Activated naive CD8-positive, alpha-beta T cell treated with anti-CD3 and anti-CD28 coated beads for 36 hours (primary cell): ENCODE measurements at places on chromosomes 7 and 10.
A peak's percentile ranks its signal among the peaks of the same experiment; 100 is the strongest.

DNA sequence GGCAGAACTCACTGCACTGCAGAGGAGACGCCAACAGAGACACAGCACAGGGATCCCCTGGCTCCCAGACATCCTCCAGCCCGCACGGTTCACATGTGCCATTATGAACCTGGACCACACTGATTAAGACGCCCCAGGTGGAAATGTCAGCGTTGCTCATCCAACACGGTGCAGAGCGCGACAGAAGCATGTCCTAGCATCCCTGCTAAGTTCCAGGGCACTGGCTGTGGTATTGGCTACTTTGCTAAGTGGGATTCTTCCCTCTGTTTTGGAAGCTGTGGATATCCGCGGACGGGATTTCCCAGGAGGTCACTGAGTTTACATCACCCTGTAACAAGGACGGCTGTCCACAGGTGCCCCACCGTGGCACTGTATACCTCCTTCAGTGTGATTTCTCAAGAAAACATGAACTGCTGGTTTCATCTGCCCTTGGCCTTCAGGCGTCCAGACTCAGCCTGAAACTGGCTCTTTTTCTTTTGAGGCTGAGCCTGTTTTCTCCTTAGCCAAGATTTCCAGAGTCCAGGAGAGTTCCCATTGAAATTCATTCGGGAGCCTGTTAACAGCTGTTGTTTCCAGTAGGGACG lies 324.0 kb downstream of the WDR37 start:
- no peak for DNase-seq

GRCh38 chr7:24917510-24918239 lies 62.3 kb downstream of the OSBPL3 start:
- no peak for DNase-seq

DNA sequence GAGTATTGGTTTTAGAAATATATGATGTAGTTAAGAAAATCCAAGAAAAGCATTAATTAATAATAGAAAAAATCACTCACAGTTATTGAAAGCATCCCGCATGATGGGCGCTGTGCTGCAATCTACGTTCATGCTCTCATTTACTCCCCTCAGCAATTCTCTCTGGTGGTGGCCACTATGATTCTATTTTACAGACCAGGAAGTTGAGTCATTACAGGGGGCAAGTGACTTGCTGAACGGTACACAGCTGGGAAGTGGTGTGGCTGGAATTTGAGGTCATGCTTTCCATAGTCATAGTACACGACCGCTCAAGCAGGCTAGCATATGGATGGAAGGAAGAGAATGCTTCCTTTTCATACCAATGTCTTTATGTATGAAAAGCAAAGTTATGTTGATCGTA lies 117.4 kb downstream of the TES start:
- no peak for DNase-seq

DNA sequence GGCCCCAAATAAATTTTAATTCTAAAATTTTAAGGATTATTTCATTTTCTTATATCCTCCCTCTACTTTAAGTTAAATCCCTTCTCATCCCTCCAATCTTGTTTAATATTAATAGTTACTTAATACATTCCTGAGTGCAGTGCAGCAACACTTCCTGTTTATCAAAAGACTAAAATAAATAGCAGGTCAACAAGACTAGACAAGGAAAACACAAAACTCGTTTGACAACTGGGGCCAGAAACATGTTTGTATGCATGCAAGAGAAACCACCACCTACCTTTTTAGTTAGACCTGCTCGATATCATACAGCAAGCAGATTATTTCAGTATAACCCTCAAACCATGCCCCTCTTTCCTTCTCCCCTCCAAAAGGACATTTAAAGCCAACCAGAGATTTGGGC lies 95.8 kb downstream of the PARD3 start:
- no peak for DNase-seq

DNA sequence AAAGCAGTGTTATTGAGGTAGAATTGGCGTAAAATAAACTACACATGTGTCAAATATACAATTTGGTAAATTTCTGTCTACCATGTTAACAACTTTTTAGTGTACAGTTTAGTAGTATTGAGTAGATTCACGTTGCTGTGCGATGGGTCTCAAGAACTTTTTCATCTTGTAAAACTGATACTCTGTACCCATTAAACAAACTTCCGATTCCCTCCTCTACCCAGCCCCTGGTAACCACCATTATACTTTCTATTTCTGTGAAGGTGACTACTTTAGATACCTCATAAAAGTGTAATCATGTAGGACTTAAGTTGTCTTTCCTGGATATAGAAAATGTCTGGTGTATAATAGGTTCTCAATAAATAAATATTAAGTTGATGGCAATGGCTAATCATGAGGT lies 408.5 kb upstream of the POT1 start:
- no peak for DNase-seq

GRCh38 chr10:29873941-29874484 lies 185.4 kb downstream of the JCAD start:
- DNase-seq: no peak

DNA sequence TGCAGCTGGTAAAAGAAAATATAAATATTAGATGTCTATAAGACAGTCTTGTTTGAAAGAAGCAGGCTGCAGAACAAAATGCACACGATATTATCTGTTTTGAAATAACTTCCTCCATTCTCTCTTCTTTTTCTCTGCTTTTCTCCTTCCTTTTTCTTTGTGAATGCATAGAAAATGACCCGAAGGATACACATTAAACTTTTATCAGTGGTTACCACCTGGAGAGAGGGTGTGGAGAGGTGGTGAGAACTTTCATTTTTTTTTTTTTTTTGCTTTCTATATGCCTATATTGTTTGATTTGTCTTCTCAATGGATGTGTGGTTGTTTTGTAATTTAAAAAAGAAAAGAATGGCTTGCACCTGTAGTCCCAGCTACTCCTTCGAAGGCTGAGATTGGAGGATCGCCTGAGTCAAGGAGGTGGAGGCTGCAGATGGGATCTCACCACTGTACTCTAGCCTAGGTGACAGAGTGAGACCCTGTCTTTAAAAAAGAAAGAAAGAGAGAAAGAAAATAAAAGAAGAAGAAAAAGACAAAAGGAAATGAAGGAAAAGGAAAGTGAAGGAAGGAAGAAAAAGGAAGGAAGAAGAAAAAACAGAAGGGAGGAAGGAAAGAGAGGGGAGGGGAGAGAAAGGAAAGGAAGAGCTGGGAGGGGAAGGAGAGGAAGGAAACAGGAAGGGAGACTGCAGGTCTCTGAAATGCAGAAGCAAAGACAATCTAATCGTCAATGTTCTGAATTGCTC lies 64.4 kb downstream of the SAMD9 start:
- no peak for DNase-seq

GRCh38 chr10:115026746-115027140 lies 66.4 kb upstream of the ATRNL1 start:
- DNase-seq: no peak

DNA sequence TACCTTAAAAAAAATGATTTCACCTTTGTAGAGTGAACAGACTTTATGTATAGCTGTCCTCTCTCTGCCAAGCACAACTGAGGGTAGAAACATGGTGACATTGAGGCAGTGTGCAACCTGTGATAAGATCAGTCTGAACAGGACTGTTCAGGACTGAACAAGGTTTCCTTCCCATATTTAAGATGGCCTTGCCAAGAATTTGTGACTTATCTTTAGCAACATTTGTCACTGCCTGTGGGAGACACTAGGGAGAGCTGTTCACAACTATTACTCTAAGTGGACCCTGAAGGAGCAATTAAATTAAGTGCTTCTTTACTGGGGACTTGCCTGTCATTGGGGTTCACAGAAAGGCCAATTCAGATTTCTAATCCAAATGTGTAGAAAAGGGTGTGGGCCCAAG lies 6.7 kb downstream of the OR13A1 start:
- DNase-seq: no peak

DNA sequence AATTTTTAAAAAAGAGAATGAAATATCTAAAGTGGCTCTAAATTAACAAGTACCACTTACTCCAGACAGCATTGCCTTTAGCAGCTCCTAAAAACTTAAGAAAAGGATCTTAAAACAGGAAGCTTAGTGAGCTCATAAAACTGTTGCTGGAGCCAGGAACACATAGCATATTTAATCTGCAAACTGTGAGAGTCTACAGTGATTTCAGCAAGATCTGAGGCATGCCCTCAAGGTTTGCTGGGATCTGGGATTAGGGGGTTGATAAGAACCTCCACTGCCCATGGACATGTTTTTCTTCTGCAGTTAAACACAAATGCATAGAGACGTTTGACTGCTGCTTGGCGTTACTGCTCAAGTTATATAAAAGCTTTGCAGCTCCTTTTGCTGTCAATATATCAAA lies 3.8 kb downstream of the GLI3 start:
- DNase-seq: no peak

- no peak for DNase-seq
These were observed 13.9 kb downstream of the RHBDD2 start for GRCh38 chr7:75892634-75893272.

DNA sequence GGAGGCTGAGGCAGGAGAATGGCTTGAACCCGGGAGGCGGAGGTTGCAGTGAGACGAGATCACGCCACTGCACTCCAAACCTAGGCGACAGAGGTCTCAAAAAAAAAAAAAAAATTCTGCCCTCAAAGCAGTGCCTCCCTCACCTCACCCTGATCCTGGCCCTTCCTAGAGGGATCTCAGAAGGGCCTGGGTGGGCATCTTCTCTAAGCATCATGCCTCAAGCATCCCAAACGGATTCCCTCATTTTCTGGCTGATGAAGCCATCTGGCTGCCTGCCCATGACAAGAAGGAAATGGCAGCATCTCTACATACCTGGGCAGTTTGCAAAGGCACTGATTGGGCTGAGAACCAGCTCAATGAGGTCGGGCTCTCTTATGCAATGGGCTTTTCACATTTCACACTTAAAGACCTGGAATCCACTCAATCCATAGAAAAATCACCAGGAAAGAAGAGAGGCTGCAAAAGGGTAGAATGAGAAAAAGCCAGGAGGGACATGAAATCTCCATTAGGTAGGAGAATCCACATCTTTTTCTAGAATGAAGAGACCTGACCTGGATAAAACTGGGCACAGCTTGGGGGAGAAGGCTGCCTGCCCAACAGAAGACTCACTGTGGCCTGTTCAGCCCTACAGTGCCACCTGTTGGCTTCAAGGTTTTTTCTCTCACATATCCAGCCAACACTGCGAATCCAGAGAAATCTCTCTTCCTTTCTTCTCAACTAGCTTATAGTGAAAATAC lies 48.1 kb downstream of the PDLIM1 start:
- DNase-seq: peak; percentile 28

- no peak for DNase-seq
These were observed 2.9 kb upstream of the CDK14 start for GRCh38 chr7:90593205-90593604.

- no peak for DNase-seq
These were observed 19.4 kb downstream of the ACSL5 start for GRCh38 chr10:112393341-112393740.

GRCh38 chr7:143495851-143496250 lies 18.2 kb downstream of the TAS2R41 start:
- no peak for DNase-seq

DNA sequence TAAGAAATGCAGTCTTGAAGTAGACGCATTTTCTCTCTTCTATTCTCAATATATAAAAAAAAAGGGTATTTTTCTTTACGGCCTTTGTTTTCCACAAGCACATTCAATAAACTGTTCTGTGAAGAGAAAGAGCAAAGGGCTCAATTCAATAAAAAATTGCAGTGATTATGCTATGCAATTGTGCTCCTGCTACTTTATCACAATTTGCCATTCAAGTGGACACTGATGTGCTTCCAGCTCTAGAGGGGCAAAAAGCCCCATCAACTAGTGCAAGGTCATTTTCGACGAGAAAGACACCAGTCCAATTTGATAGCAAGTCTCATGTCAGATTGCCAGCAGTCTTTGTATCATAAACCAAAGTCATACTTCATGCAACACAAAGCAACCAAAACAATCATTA lies 82.6 kb upstream of the THSD7A start:
- DNase-seq: no peak

DNA sequence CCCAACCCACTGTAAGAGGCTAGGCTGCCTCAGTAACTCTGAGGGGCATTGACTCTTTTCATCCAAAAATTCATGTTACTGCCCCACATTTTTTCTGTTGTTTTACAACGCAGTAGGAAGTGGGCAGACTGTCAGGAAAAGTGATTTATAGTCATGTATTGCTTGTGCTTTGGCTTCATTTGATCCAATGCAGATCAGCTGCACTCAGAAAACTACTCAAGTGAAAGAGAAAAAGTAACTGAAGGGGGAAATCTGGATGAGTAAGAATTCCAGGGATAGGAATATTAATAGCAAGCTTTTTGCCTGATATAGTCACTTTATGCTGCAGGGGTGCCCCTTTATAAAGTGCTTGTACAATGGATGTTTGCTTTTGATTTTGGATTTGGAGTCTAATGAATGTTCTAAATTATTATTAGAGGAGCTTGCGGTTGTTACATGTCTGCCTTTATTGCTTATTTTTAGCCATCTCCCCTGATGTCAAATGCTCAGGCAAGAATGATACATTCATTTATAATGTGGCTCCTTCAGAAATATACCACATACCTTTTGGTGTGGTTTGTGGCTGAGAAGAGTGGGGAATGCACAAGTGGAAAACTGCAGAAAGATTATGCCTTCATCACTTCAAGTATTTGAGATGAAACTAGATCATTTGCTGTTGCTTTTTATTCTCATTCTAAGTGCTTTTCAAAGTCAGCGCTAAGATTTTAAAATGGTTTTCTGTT lies 86.1 kb downstream of the EGFR start:
- DNase-seq: no peak

GRCh38 chr7:42272793-42273665 lies 36.0 kb upstream of the GLI3 start:
- DNase-seq: no peak

DNA sequence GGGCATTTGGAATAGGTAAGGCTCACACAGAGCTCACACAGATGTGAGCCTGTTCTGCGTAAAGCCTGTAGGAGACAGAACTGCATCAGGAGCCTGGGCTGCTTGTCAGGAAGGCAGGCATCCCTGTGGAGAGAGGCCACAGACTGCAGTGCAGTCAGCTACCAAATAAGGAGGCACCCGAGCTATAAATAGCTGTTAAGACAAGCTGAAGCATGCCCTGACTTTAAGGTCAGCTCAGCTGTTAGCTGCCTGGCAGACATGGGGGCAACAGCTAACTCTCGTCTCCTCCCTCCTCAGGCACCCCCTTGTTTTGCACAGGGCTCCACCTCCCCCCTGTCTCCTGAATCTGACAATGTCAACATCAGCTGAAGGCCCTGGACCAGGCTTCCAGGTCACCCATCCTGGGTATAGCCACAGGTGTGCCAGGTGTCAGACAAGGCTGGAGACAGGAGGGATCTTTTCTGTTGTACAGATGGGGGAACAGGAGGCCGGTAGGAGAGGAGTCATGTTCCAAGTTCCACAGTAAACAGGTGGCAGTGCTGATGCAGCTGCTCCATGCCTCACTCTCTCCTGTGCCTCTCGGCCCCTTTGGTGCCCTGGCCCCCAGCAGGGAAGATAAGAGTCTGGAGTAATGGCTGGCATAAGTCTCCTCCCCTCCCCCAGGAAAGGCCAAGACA lies 27.6 kb upstream of the MKRN1 start:
- DNase-seq: no peak
